ENCODE measurements at places on chromosomes 1 and 21. TPM values are rescaled to one million over a fixed set of nuclear protein-coding genes. Genes with fewer than 3 reads are reported as not detected.
A peak's percentile ranks its signal among the peaks of the same experiment; 100 is the strongest.

GRCh38 chr1:218467101-218468072 lies 122.3 kb downstream of the TGFB2 start:
- DNase-seq = no peak

DNA sequence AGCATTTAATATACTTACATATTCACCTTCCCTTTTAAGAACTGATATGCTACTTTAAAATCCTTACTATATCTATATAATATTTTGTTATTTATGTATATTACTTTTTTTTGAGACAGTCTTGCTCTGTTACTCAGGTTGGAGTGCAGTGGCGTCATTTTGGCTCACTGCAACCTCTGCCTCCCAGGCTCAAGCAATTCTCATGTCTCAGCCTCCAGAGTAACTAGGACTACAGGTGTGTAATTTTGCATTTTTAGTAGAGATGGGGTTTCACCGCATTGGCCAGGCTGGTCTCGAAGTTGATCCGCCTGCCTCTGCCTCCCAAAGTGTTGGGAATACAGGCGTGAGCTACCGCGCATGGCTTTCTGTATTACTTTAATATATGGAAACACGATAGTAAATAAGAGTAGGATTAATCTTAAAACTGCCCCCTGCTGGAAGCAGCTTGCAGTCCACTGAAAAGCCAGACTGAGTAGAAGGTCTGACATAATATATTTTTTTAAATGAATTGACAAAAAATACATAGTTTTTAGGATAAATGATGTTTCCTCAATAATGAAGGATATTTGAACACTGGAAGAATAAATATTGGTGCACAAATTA lies 24.4 kb downstream of the RCAN3 start:
- peak; percentile 63 for DNase-seq

DNA sequence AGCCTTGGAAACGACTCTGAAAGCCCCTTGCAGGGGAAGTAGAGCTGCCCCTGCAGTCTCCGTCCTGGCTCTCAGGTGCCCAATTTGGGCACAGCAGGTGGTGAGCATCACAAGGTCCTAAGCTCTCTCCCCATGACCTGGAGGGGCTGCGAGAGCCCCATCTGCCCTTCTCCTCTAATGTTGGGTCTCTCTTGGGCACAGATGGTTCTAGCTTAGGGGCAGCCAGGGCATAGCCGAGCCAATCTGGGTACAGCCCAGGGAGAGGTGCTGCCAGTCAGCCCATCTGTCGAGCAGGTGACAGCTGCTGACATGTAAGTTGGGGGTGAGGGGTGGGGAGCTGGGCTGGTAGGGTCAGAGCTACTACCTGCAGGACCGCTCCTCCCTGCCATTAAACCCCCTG lies 50.7 kb downstream of the SYT2 start:
- DNase-seq = no peak

DNA sequence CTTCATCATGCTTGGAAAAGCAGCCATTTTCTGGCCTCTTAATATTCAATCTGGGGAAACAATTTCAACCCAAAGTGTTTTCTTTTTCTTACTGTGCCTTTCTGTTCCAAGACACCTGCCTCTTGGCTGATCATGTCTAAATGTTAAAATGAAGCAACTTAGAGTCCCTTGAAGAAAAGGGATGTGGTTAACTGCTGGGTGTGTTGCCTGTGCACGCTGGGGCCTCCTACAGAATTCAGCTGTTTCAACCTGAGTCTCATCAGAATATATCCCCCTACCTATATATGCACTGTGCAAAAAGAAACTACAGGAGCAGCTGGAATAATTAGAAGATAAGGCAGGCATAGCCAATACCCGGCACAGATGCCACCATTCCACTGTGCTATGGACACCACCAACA lies 222.0 kb downstream of the OMA1 start:
- peak; percentile 24 for DNase-seq

DNA sequence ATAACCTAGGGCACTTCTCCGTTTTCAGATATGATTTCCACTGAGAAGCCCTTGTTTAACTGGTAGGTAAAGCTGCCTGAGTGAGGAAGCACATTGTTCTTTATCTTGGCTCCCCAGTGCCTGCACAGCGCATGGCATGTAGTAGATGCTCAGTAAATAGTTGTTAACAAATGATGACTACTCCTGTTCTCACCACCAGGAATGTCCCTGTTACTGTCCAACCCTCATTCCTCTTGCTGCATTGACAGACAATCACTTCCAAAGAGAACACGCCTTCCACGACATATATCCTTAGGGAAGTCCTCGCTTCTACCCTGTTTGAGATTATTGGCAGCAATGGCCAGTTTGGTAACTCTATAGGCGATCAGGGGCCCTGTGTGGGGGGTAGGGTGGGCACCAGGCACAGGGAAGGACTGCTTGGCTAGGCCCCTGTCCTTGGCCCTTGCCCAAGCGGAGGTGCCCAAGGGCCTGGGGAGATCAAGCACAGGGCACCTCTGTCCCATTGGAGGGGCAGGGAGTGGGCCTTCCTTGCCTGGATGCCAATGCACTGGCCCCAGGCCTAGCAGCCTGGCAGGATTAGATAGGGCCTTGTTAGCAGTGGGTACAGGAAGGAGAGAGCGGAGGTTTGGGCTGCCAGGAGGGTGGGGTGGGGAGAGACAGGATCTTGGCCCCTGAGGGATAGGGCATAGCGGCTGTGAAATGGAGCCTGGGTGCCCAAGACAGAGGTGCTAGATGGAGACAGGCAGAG lies 10.2 kb downstream of the NES start:
- DNase-seq = no peak

DNA sequence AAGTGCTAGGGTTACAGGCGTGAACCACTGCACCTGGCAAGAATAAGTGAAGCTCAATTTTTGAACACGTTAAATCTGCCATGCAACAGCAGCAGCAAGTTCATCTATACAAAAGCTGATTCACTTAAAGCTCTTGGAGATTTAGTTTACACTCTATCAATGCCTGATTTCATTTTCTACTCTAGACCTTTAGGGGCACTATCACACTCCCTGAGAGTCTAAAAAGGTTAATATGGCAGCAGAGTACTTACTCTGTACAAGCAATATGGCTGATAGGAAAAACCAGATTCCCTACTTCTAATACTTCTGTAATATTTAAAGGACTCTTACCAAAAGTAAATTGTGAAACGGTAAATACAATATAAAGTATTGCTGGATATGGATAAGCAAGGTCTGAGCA lies 4.8 kb downstream of the RBM34 start:
- DNase-seq = no peak

The C1orf167 gene
- not detected for total RNA-seq

DNA sequence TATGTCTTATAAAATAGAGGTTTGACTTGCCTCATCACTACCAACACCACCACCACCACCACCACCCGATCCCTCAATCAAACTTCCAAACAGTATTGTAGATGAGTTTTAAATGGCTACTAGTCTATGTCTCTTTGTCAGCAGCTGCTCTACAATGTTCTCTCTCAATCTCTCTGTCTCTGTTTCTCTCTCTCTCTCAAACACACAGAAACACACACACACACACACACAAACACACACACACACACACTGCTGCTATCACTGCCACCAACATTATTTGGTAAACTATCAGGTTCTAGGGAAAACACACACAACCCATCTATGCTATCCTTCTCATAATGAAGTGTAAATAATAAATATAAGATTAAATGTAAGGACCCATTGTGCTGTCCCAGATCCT lies 2.4 kb downstream of the TNFSF4 start:
- no peak for DNase-seq

DNA sequence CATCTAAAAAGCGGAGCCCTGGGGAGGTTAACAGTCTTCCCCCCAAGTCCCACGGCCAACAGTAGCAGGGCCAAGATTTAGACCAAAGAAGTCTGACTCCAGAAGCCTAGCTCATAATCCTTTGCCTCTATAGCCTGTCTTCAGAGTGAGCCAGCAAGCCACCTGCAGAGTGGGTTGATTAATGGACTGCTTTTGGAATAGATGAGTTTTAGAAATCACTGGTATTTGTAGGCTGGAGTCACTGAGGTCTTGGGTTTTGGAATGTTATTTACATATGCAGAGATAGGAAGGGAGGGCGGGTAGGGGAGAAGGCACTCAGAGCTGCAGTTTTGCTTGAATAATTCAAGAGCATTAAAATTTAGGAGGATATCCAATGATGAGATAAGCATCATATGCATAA lies 90.8 kb upstream of the L1TD1 start:
- no peak for DNase-seq

- DNase-seq = no peak
These were observed 5.5 kb upstream of the TMEM54 start for GRCh38 chr1:32906654-32907053.

DNA sequence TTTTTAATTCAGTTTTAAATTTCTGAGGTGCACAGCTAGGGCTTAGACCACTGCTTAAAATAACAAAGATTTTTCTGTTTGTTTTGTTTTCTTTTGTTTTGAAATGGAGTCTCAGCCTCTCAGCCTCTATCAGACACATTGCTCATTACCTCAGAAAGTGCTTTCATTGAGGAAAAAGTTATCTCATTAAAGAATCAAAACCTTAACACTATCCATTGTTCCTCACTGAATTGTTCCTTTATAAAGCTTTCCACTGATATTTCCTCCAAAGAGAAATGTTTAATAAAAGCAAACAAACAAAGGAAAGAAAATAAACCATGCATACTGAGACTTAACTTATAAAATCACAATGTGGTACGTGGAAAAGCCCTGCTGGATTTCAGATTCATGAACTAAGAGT lies 63.8 kb downstream of the SIPA1L2 start:
- no peak for DNase-seq
